ENCODE measurements at places on chromosomes 2 and 18.

DNA sequence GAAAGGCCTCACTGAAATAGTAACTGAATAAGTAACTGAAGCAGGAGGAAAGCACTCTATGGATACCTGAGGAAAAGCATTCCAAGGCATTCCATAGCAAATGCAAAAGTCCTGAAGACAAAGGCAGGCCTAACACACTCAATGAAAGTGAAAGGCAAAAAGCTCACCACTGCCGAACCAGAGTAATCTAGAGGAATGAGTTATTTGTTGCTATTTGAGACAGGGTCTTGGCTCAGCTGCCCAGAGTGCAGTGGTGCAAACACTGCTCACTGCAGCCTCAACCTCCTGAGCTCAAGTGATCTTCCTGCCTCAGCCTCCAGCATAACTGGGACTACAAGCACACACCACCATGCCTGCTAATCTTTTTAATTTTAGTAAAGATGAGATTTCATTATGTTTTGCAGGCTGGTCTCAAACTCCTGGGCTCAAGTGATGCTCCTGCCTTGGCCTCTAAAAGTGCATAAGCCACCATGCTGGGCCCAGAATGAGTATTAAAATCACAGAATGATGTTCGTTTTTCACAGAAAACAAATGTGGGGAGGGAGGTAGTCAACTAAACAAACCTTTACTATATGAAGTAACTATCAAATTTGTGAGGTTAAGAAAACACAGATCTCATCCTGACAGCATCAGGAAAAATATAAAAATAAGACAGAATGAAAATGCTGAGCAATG is 17.9 kb downstream of the PIAS2 start:
- DNase-seq = no peak

DNA sequence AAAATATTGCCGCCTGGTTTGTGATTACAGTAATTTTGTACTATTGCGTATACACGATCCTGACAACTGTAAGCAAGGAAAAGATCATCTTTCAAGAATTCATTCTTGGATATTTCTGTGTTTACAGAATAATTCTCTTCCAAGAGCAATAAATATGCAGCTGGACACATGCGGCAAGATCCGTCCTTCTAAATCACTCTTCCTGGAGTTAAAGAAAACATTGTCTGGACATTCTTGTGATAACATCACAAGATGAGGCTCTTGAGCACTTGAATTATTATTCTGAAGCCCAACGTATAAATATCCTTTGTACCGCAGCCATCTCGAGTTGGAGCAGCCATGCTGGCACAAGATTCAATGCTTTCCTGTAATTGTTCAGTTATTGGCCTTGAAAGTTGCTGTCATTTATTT is 9.9 kb downstream of the FHL2 start:
- no peak for DNase-seq

GRCh38 chr2:233011702-233012131 is 1.3 kb downstream of the NGEF start:
- no peak for DNase-seq

- DNase-seq = no peak
Measured at GRCh38 chr2:44941551-44942234, at the start of gene SIX3. SIX3 (plus strand) TSS chr2:44941702; CDS start chr2:44942105, 403 bp downstream.

- DNase-seq = no peak
Measured at GRCh38 chr18:70337139-70337972, 48.5 kb downstream of the SOCS6 start.

DNA sequence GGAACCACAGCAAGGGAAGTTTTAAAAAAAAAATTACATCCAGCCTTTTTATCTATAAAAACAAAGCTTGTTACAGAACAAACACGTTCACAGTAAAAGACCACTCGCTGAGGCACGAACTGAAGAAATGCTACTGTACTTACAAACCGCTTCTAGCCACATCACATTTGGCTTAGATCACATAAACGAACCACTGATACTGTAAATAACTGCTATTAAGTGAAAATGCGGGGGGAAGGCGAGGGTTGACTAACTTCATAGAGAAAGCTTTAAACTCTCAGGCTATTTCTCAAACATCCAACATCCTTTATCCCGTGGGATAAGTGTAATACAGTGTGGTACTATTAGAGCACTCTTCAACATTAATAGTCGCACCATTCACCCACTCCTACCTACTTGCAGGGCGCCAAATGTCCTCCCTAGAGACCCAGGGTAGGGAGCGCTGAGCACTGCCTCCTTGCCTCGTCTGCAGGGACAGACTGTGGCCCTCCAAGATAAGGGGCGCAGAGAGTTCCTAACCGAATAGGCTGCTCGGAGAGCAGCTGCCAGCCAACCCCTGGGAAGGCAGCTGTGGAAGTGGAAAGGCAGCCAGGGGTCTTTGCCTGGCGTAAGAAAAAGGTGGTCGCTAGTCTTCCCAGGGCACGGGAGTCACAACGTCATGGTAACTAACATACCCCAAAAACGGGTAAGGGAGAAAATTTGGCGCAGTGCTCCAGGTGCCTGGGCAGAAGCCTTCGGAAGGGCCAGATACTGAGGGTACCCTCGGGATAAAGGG is 854 bp downstream of the GPR155 start:
- no peak for DNase-seq

DNA sequence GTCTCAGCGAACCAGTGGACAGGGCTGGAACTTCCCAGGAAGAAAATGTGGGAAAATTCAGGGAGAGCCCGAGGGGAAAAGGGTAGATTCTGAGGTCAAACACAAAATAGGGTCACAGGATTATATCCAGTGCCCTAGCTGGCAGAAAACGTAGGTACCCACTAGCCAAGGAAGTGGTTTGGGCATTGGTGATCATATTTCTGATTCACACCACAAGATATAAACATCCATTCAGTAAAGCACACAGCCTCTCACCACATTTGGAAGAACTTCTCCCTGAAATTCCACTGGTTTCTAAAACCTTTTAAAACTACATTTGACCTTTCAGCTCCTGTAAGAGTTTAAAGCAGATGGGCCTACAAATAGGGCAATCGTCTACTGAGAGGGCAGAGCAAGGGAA is 186.9 kb downstream of the TTC32 start:
- no peak for DNase-seq

GRCh38 chr2:121039679-121040078 is 245.3 kb downstream of the TFCP2L1 start:
- DNase-seq = no peak

GRCh38 chr18:9760641-9761040 is 52.5 kb downstream of the RAB31 start:
- DNase-seq = no peak

- no peak for DNase-seq
Measured at GRCh38 chr2:3443506-3444084, 64.1 kb downstream of the TRAPPC12 start.

- DNase-seq = no peak
Measured at GRCh38 chr2:15041429-15041837, 408.9 kb downstream of the LRATD1 start.

DNA sequence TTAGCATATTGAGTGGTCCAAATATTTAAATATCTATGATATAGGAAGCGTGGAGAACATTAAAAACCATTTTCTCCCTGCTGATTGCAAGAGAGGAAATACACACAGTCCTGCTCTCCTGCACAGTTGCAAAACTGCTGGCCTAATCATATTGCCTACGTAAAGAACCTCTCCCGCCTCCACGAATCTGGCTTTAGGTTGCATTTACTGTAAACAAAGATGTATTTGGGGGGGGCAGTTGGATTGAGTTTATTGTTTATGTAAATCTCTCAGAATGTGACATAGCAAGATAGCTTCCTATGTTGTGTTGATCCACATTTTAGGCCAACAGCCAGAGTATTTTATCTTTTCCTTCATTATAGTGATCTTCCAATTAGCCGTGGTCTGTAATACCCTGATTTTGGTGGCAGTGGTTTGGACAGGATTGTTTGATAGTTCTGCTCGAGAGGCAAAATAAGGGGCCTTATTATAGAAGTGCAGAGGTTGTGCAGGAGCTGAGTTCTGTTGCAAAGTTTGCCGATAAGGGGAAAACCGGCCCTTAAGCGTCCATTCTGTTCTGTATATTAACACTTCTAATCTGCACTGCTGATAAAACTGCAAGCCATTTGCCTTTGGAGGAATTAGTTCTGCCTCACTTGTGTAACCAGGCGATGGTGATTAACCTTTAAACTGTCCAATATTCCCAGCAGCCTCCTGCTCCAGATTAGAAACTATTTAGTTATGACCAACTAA is 101.6 kb upstream of the SIX3 start:
- DNase-seq = no peak

DNA sequence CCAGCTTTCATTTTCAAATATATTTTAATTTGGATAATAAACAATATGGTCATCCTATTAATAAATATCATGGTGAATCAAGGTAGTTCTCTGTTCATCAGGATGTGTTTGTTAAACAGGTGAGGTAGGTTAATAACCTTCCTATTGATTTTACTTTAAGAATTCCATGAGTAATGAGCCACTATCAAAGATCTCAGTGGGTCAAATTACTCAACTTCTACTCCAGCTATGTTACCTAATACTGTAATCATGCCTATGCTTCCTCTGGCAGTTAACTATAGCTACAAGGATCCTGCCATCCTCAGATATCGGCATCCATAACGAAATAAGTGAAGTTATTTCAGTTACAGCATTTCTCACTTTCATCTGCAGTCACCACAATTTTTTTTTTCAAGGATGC is 289.6 kb upstream of the SLC8A1 start:
- DNase-seq = no peak

DNA sequence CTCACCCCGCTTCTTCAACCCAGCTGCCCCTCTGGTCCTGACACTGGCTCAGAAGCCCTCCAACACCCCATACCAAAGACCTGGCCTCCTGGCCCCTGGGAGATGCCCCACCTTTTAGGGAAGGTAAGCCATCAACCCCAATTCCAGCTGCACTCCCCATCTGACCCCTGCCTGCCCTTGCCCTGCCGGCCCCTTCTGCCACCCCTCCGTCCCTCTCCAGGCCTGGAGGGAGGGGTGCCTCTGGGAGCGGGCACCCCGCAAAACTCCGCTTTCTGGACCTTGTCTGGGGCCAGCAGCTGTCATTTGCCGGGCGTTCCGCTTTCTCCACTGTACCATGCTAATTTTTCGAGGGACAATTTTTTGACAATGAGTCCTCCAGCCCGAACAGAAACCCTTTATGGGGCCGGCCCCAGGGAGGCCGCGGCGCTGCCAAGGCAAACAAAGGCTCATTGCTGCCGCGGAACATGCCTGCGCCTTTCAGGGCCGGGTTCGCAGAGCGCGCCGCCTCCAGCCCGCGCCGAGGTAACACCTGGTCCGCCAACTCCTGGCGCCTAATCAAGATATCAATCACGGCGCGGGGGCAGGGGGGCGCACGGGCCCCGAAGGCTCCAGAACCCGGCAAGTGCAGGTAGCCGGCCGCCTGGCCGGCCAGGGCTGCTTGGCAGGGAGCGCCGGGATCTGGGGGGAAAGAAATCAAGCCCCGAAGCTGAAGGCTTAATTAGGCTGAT is 96.0 kb downstream of the INHBB start:
- no peak for DNase-seq

- no peak for DNase-seq
Measured at GRCh38 chr2:10325278-10326145, 22.8 kb downstream of the HPCAL1 start.

DNA sequence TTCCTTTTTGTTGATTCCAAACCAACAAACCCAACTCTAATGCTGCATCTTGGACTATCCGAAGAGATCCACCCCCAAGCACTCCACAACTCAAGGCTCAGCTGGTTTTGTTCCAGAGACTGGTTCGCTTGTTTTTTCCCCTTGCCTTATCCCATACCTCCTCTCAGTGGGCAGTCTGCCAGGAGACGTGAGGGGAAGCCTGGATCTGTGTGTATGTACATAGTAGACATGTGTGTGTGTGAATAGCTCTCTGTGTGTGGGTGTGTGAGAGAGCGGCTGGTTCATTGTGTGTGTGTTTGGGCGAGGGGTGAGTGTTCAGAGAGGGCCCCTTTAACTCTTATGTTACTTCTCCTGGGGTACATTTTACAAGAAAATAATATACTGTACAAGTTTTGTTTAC is 94.4 kb downstream of the NRP2 start:
- DNase-seq = no peak

DNA sequence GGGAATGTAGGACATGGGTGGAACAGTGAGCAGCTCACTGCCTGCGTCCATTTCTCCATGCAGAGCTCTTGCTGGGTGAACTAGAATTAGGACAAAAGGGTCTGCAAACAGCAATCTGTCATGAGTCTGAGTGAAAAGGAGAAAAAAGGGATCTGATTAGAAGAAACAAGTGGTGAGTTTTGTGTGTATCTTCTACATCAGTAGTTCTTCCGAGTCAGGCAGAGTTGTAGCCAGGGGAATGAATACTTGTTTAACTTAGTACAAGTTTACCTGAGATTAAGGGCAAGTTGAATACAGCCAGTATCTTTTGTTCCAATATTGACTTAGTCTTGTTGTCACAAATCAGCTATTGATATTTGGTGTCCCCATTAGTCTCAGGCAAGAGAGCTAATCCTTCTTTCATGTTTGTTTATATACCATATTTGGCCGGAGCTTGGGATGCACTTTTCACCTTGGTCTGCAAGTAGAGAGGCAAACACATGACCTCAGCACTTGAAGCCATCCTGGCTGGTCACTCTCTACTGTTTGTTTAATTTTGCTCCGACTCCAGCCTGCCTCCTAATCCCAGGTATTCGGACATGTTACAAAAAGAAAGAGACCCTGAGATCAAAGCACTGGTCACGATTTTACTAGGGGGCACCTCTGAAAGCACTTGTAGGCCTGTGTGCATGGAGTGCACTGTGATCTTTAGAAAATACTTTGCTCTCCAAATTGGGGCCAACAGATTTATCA is 211.0 kb upstream of the NT5C1B start:
- no peak for DNase-seq

DNA sequence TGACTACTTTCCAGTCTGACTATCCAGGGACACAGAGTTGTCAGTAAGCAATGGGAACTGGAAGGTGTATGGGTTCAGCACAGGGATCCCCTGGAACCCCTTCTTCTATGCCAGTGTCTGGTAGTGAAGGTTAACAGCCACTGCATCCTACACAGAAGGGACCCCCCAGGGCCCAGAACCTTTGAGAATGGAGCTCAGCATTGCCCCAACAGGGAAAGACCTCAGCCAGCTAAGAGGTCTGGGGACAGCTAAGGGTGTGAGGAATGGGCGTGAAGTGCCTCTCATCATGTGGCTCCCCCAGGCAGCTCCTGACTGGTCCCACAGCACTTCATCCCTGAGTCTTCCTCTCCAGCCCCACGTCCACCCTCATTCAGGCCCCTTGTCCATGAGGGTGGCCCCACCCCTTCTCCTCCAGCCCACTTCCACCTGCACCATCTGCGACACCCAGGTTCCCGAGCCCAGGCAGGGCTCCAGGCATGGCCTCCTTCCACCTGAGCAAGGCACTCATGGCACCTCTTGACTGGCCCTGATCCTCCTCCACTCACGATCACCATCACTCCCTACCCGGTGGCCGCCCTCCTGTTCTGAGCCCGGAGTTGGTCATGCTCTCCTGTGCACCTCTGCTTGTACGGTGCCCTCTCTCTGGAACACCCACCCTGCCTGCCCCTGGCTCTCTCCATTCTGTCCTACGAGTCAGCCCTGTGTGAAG is 77.1 kb downstream of the SFXN5 start:
- no peak for DNase-seq

GRCh38 chr18:57998461-57998860 is 45.6 kb upstream of the NEDD4L start:
- no peak for DNase-seq

GRCh38 chr2:195687320-195688086 is 30.5 kb downstream of the SLC39A10 start:
- DNase-seq = no peak

- no peak for DNase-seq
Measured at GRCh38 chr2:50602636-50603327, 429.1 kb downstream of the NRXN1 start.
